ENCODE measurements at places on chromosomes 12 and 14. TPM values are rescaled to one million over a fixed set of nuclear protein-coding genes. Genes with fewer than 3 reads are reported as not detected.

CHMP4A gene
- 43.7 TPM for total RNA-seq

PLA2G1B gene
- not detected for total RNA-seq

C1S gene
- 1.9 TPM for total RNA-seq

KRT6C gene
- 7.6 TPM for total RNA-seq

Measured in foreskin keratinocyte (primary cell).